ENCODE measurements at places on chromosomes 1 and 21. TPM values are rescaled to one million over a fixed set of nuclear protein-coding genes. Genes with fewer than 3 reads are reported as not detected.

DNA sequence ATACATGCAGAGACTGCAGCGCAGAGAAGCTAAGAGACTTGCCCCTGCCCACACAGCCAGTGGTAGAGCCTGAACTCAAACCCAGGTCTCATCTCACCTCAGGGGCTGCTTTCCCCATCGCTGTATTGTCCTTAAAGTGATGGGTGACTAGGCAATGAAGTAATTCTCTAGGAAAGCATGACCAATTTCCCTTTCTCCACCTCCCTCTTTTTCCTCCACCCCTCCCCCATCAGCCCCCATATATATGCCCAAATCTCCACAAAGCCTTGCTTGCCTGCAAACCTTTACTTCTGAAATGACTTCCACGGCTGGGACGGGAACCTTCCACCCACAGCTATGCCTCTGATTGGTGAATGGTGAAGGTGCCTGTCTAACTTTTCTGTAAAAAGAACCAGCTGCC lies at the start of gene IL24:
IL24 (plus strand) TSS at position 269 of the 400 bp plus-strand sequence. CDS start 390 bp downstream, outside the sequence.
- no peak within 1 kb of the TSS for H3K27ac ChIP-seq
- H3K27me3 ChIP-seq = no peaks in the 10 kb centered on the region
- peaks cover 8% of the 10 kb centered on the region for H3K4me1 ChIP-seq

The SLC45A3 gene
- total RNA-seq = 2.1 TPM

The PTAFR gene
- total RNA-seq = 27.2 TPM

GRCh38 chr1:221522529-221522940 lies 219.4 kb downstream of the DUSP10 start:
- H3K27ac ChIP-seq = no peak overlapping the region
- H3K4me3 ChIP-seq = no peak overlapping the region
- no peaks in the 10 kb centered on the region for H3K36me3 ChIP-seq
- H3K27me3 ChIP-seq = no peaks in the 10 kb centered on the region
- no peaks in the 10 kb centered on the region for H3K4me1 ChIP-seq
- no peak for DNase-seq

GRCh38 chr1:208069317-208069716 lies 158.4 kb upstream of the CD34 start:
- H3K27me3 ChIP-seq = no peaks in the 10 kb centered on the region
- no peak overlapping the region for H3K4me3 ChIP-seq
- H3K36me3 ChIP-seq = peaks cover 98% of the 10 kb centered on the region
- DNase-seq = no peak
- H3K27ac ChIP-seq = no peak overlapping the region
- H3K4me1 ChIP-seq = no peaks in the 10 kb centered on the region
